ENCODE measurements at places on chromosomes 6 and 20. TPM values are rescaled to one million over a fixed set of nuclear protein-coding genes. Genes with fewer than 3 reads are reported as not detected.
A peak's percentile ranks its signal among the peaks of the same experiment; 100 is the strongest.

- DNase-seq, result no peak
- no peaks in the 10 kb centered on the region for H3K27me3 ChIP-seq
- no peaks in the 10 kb centered on the region for H3K4me1 ChIP-seq
- H3K36me3 ChIP-seq, result peaks cover 8% of the 10 kb centered on the region
- H3K4me3 ChIP-seq, result no peak overlapping the region
These were observed 20.3 kb upstream of the SLA2 start for GRCh38 chr20:36666181-36666740.

GRCh38 chr6:163354761-163355425 is 59.6 kb upstream of the QKI start:
- peak overlapping the region; percentile 36 for H3K4me3 ChIP-seq
- DNase-seq, result no peak
- no peaks in the 10 kb centered on the region for H3K36me3 ChIP-seq
- H3K4me1 ChIP-seq, result no peaks in the 10 kb centered on the region
- H3K27me3 ChIP-seq, result no peaks in the 10 kb centered on the region
- H3K27ac ChIP-seq, result peak overlapping the region; percentile 74

DNA sequence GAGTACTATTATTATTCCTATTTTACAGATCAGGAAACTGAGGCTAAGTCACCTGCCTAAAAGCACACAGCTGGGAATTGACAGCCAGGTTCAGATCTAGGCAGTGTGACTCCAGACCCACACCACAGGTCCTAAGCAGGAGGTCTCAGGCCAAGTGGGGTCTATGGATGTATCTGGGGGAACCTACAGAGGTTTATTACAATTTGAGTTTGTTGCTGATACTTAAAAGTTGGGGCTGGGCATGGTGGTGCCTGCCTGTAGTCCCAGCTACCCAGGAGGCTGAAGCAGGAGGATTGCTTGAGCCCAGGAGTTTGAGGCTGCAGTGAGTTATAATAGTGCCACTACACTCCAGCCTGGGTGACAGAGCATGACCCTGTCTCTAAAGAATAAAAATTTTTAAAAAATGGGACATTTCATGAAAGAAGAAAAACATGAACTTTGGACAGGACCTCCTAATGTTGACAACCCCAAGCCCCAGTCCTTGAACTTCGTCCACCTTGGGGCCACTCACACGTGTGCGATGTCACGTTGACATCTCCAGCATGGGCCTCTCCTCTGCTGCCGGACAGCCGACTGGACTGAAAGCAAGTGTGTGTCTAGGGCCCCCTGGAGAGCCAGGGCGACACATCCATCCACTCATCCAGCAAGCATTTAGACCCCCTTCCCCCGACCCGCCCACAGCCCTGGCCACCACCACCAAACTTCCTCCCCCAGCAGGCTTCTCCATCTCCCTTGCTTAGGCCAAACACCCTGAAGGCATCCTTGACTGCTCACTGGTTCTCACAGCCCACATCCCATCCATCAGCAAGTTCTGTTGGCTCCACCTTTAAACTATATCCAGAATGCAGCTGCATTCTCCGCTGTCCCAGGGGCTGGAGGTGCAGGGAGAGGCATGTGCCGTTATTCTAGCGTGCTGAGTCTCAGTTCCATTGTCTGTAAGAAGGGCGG is 40.0 kb downstream of the NOL4L start:
- H3K27ac ChIP-seq, result no peak overlapping the region
- no peak for DNase-seq
- H3K36me3 ChIP-seq, result no peaks in the 10 kb centered on the region
- no peaks in the 10 kb centered on the region for H3K4me1 ChIP-seq
- H3K27me3 ChIP-seq, result no peaks in the 10 kb centered on the region

GRCh38 chr20:40512994-40513393 is 176.0 kb downstream of the MAFB start:
- H3K27me3 ChIP-seq, result no peaks in the 10 kb centered on the region
- H3K4me1 ChIP-seq, result no peaks in the 10 kb centered on the region
- H3K36me3 ChIP-seq, result no peaks in the 10 kb centered on the region
- no peak overlapping the region for H3K4me3 ChIP-seq
- DNase-seq, result no peak

Gene NCR2
- total RNA-seq, result not detected

DNA sequence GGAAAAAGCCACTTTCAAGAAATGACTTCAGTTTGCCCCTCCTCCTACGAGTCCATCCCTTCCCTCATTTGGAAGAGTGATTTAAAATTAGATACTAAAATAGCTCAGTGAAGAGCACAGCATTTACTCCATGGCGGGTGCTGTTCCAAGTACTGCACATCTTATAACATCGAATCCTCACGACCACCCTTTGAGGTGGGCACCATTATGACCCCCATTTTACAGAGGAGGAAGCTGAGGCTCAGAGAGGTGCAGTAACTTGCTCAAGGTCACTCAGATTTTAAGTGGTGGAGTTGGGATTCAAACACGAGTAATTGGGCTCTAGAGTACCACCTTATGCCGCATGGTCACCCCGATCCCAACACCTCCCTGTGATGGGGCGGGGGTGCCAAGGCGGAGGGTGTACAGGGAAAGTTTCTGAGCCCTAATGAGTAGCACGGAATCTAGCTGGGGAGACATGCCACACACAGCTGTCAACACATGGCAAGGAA is 25.5 kb downstream of the TTBK1 start:
- DNase-seq, result no peak
- H3K4me1 ChIP-seq, result peaks cover 7% of the 10 kb centered on the region
- no peak overlapping the region for H3K27ac ChIP-seq

GRCh38 chr6:64014595-64014994 is 379.0 kb downstream of the PHF3 start:
- no peaks in the 10 kb centered on the region for H3K36me3 ChIP-seq
- H3K4me1 ChIP-seq, result no peaks in the 10 kb centered on the region
- no peak overlapping the region for H3K4me3 ChIP-seq
- no peaks in the 10 kb centered on the region for H3K27me3 ChIP-seq
- no peak overlapping the region for H3K27ac ChIP-seq
- DNase-seq, result no peak

GRCh38 chr6:3808199-3808598 is 41.0 kb upstream of the FAM50B start:
- no peaks in the 10 kb centered on the region for H3K36me3 ChIP-seq
- peak overlapping the region; percentile 32 for H3K27ac ChIP-seq
- H3K4me3 ChIP-seq, result no peak overlapping the region
- H3K27me3 ChIP-seq, result no peaks in the 10 kb centered on the region
- H3K4me1 ChIP-seq, result no peaks in the 10 kb centered on the region

Gene ABHD16B
- total RNA-seq, result not detected

DNA sequence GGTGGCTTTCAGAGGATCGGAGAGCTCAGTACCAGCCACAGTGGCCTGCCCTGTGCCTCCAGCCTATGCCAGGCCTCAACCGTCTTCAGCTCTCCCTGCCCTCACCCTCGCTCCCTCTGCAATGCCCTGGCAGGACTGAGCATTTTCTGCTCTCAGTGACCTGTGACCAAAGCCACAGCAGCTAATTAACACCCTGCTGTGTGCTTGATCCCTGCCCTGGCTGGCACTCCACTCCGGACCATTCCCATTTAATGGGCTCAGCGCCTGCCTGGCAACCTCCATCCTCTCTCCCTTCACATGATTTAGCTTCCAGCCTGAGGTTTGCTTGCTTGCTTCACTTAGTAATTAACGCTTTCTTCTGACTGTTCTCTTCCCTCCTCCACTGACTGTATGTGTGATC is 287.5 kb downstream of the LRFN2 start:
- H3K27ac ChIP-seq, result no peak overlapping the region
- no peaks in the 10 kb centered on the region for H3K4me1 ChIP-seq
- no peaks in the 10 kb centered on the region for H3K36me3 ChIP-seq
- H3K27me3 ChIP-seq, result no peaks in the 10 kb centered on the region
- DNase-seq, result no peak
- H3K4me3 ChIP-seq, result no peak overlapping the region

DNA sequence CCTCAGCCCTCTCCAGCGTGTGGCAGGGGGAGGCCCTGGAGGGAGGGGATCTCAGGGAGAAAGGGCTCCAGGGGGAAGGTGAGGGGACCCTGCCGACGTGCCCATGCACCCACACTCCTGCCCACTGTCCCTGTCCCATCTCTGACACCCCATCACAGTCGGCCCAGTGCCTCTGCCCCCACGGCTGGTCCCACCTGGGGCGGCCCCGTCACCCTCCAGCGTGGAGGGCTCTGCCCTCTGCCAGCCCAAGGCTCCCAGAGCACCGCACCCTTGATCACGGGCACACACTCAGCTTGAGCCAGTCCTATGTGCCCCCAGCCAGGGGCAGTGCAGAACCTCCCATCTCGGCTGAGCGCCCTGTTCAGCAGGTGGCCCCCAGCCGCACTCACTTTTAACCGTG is 9.2 kb downstream of the SLC4A11 start:
- H3K27ac ChIP-seq, result no peak overlapping the region
- H3K4me1 ChIP-seq, result no peaks in the 10 kb centered on the region
- no peaks in the 10 kb centered on the region for H3K27me3 ChIP-seq
- H3K4me3 ChIP-seq, result no peak overlapping the region
- no peak for DNase-seq
- H3K36me3 ChIP-seq, result no peaks in the 10 kb centered on the region

Gene SLC32A1
- not detected for total RNA-seq

DNA sequence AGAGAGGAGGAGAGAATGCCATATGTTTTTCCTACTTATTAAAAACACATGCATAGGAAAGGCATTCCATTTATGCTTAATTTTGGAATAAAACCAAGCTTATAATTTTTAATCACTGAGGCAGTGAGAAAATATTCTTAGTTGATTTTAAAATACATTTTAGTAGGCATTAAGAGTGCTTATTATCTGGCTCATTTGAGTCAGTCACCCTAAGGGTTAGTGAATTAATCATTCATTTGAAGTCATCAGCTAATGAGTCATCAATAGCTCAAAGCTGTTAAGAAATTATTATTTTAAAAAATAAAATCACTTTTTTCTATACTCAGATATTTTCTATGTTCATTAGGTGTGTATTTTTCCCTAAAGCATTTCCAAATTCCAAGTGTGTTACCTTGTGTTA is 81.6 kb downstream of the TMEM200A start:
- H3K27ac ChIP-seq, result no peak overlapping the region
- no peaks in the 10 kb centered on the region for H3K4me1 ChIP-seq
- H3K4me3 ChIP-seq, result no peak overlapping the region
- H3K36me3 ChIP-seq, result no peaks in the 10 kb centered on the region
- no peaks in the 10 kb centered on the region for H3K27me3 ChIP-seq
